Left kidney (tissue), 8 donors: ENCODE measurements at places on chromosomes 12 and 14. TPM values are rescaled to one million over a fixed set of nuclear protein-coding genes. Genes with fewer than 3 reads are reported as not detected.

Gene HOXC9
- polyA plus RNA-seq, result 25.2 TPM

Gene MFAP5
- polyA plus RNA-seq, result 0.25 TPM

Gene SCARB1
- polyA plus RNA-seq, result 21.1 TPM

Gene CLEC2A
- not detected for polyA plus RNA-seq

Gene ERC1
- 44.3 TPM for polyA plus RNA-seq

Gene KRT74
- polyA plus RNA-seq, result not detected

Gene RNASE12
- not detected for polyA plus RNA-seq

Gene GPRC5A
- polyA plus RNA-seq, result 7.9 TPM

Gene NKX2-1
- not detected for polyA plus RNA-seq

Gene DTX1
- polyA plus RNA-seq, result 12.4 TPM

Gene KIF5A
- 0.42 TPM for polyA plus RNA-seq

Gene TOMM20L
- 2.5 TPM for polyA plus RNA-seq

Gene SLCO1A2
- 0.32 TPM for polyA plus RNA-seq

Gene CELA1
- not detected for polyA plus RNA-seq
